ENCODE measurements at places on chromosomes 12 and 14.

DNA sequence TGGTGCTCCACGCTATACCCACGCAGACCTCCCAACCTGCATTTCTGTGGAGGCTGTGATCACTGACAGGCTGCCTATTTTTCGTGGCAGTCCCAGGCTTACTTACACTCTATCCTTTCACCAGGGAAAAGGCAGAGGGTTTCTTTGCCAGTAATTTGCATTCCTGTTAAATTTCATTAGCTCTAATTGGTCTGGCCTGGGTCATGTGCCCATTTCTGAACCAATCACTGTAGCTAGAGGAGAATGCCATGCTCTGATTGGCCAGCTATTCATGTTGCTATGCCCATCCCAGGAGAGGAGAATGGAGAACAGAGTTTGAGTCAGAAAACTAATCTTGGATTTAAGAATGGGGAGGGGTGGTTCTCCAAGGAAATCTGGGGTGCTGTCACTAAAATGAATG is 43.2 kb upstream of the TUNAR start:
- DNase-seq, result no peak

GRCh38 chr14:44971459-44971858 is 9.5 kb downstream of the TOGARAM1 start:
- no peak for DNase-seq

GRCh38 chr12:102879144-102879763 is 37.8 kb downstream of the PAH start:
- no peak for DNase-seq

DNA sequence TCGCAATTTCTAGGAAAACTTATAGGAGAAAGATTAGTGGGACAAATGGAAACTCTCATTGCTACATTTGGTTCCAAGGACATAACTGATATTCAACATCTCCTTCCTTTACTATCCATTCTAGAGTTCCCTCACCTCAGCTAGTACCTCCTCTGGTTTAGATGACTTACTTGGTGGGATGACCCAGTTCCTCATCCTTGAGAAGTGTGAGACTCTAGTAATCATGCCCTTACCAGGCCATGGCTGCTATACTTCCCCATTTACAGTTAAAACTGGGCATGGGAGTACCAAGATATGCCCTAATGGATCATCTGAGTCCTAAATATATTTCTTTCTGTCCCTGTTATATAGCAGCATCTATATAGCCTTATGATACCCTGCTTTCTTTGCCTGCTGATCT is 58.1 kb downstream of the IFT81 start:
- DNase-seq, result no peak

GRCh38 chr14:80669426-80669825 is 272.1 kb downstream of the CEP128 start:
- no peak for DNase-seq

DNA sequence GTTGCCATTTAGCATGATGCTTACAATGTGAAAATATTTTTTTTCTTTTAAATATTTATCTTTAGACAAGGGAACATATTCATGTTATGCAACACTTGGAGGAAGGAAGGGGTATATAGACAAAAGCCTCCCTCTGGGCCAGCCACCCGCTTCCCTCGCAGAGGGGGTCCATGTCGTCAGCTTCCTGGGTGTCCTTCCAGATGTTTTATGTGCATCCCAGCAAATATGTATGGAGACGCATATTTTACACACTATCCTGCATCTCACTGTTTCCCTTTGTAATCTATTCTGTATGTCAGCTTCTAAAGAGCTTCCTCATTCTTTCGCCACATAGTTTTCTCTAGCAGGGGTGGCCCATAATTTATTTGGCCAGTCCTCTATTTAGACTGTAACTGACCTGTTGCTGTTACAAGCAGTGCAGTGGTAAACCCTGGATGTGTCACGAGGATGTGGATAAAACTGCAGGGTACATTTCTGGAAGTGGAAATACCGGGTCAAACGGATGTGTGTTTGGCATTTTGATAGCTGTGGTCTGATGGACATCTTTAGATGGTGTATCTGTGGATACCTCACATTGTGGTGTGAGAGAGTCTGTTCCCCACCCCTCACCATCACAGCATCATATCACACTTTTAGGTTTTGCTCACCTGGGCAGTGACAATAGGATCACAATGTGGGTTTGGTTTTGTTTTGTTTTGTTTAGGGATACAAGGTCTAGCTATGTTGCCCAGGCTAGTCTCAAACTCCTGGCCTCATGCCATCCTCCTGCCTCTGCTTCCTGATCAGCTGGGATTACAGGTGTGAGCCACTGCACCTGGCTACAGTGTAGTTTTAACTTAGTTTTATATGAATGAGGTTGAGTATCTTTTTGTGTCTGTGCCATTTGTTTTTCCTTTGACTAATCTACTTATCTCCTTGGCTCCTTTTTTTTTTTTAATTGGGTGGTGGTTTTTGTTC is 31.6 kb downstream of the FAM222A start:
- no peak for DNase-seq

DNA sequence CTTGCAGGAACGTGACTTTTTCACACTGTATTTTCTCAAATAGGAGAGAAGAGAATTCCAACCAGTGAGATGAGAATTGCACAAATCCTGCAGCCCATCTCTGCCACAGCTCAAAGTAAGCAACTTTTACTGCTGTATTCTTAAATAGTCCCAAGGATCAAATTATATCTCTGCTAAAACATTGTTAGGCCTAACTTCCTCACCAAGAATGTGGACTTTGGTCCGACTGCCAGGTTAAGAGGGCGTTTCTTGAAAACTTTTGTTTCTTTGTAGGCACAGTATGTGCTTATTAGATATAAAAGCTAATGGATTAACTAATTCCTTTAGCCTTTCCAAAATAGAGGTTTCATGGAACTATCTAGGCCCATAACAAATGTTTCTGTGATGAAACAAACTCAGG is 61.4 kb upstream of the IFNG-AS1 start:
- DNase-seq, result no peak

- no peak for DNase-seq
Measured at GRCh38 chr12:104058802-104059201, 5.5 kb upstream of the HCFC2 start.

GRCh38 chr12:12088761-12089160 is 18.0 kb downstream of the BCL2L14 start:
- DNase-seq, result no peak

- DNase-seq, result no peak
Measured at GRCh38 chr12:67661311-67662021, 12.9 kb downstream of the DYRK2 start.

- DNase-seq, result no peak
Measured at GRCh38 chr14:65813760-65814384, 401.3 kb downstream of the FUT8 start.

Data from stimulated activated CD8-positive, alpha-beta memory T cell treated with anti-CD3 and anti-CD28 coated beads, Interleukin-7, amount 100 ng/mL, for 1 hour (primary cell).